ENCODE measurements at places on chromosomes 3 and 15.

- no peak for DNase-seq
Observed at GRCh38 chr3:78992400-78992799, 775.4 kb downstream of the ROBO1 start.

DNA sequence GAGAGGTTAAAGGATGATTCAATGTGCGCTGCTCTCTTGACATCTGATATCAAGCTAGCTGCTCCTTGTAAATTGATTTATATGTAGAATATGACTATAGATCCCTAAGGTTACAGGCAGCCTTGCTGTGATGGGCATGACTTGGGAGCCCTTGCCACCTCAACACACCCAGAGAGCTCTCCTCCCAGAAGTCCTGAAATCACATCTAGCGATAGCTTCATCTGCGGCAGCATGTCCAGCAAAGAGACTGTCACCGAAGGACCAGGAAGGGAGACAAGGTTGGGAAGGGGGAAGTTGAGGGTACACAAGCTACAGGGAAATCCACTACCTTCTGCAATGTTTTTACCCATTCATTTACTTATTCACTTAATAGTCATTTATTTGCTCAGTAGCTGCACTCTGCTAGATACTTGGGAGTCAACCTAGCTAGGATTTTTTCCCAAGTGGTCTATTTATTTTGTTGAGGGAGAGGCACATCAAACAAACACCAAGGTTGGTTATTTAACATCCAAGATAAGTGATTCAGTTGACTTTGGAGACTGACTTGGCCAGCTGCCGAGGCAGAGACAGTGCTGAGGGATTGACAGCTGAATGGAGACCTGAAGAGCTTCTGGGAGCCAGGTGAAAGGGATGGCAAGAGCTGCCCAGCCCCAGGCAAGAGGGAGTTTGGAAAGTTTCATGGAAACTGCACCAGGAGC, 205.8 kb upstream of the IL12A start:
- DNase-seq = no peak

GRCh38 chr15:60324706-60325438, 72.9 kb downstream of the ANXA2 start:
- no peak for DNase-seq

DNA sequence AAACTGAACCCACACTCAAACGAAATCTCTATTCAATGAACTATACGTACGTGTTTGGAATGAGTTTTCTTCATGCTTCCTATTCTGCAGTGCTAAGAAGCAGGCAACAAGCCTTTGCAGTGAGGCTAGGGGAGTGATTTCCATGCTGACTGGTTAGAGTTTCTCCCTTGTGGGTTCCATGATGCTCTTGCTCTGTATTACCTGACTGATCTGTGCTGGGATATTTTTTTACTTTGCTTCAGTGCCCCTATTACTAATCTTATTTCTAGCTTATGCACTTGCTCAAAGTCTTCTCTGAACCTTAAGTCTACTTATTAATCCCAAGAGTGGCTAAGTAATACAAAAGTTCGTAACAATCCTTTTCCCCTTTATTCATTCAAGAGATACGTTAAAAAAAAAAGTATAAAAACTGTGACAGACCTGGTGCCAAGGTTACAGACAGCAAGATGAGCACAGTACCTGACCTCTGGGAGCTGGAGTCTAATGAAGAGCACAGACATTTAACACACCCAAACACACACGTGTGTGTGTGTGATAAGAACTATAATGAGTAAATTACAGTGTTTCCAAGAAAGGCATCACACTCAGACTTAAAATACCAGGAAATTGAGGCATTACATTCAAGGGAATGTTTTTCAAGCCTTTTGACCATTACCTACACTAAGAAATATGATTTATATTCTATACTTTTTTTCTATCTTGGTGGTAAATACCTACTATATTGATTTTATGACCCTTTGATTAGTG, 50.5 kb upstream of the FBN1 start:
- DNase-seq = peak; percentile 35

DNA sequence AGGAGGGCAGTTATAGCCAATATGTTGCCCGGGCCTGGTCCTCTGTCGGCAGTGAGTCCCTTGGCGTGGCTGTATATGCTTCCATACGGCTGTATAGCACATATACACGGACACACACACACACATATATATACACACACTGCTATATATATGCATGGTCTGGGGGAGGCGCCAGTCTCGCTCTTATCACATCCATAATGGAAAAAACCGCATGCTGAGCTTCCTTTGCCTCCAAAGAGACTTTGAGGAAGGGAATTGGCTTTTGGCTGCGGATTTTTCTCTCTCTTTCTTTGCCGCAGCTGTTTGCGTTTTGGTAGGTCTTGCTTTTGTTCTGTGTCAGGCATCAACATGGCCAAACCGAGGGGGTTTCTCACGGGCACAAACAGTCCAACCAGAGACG, 11.3 kb upstream of the TMEM115 start:
- DNase-seq = no peak

All from astrocyte of the hippocampus (primary cell).